Fibroblast of upper back skin (primary cell): ENCODE measurements at places on chromosomes 12 and 14.
A peak's percentile ranks its signal among the peaks of the same experiment; 100 is the strongest.

DNA sequence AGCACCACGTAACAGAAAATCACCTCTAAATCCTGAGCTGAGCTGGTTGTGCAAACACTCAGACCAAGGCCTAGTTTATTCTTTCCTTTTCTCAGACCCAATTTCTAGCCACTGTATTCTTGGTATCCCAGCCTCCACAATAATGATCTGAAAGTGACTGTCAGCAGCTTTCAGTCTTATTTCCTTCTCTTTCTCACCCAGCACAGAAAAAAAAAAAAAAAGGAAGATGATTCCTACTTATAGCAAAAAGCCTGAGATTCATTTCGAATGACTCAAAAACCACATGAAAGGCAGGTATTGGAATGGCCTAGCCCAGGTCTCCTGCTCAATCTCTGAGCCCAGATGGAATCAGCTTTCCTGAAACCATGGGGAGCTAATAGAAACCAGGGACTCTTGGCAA lies 298.6 kb upstream of the PPFIA2 start:
- DNase-seq: no peak

DNA sequence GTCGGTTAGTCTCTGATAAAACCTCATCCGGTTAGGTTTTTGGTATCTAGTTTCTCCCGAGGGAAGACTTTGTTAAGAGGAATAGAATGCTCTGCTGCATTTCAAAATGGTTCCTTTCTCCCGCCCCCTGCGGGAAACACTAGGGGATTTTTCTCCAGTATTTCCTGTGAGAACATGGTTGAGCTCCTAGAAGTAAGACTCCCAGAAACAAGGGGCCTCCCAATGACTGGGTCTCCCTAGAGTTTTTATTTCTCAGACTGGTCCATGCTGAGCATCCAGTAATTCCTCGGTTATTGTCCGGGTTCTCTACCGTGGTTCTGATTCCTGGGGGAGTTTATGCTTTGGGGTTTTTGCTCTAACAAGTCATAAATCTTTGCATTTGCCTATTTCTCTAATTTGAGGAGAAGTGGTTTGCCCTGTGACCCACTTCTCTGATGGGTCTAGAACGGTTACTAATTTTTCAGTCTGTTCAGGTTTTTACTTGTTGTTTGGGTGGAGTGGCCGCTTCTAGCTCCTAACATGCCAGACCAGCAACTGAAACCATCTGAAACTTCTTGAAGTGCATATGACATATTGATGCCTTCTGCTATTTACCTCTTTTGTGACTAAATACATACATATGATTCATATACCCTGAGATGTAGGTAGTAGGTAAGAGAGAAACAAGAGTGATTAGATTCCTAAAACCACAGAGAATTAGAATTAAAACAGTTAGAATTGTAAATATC lies 25.1 kb downstream of the TESPA1 start:
- DNase-seq: peak; percentile 5

DNA sequence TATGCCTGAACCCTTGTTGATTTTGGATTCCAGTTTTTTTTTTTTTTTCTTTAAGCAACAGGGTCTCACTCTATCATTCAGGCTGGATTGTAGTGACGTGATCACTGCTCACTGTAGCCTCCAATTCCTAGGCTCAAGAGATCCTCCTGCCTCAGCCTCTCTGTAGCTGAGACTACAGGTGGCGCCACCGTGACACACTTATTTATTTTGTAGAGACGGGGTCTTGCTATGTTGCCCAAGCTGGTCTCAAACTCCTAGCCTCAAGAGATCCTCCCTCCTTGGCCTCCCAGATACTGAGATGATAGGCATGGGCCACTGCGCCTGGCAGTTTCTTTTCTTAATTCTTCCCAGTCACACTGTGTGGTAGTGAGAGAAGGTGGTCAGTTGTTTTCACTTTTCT lies 25.2 kb downstream of the ACADS start:
- DNase-seq: no peak

DNA sequence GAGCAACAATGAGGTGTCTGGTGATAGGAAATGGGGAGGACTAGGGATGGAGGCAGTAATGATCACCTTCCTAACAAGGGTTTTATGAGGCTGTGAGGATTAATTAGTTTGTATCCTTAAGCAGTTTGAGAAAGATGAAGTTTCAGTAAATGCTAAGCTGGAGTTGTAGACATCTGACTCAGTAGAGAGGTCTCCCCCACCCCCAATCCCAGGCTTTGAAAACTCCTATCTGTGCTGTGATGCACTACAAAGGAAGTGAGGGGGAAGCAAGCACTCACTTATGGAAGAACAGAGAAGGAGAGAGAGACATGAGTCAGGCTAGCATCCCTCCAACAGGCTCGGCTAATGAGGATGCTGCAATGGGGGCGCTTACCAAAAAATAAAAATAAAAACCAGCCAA lies 5.5 kb upstream of the BCL11B start:
- peak; percentile 62 for DNase-seq

GRCh38 chr12:106780010-106780631 lies 5.6 kb downstream of the RIC8B start:
- DNase-seq: peak; percentile 26

DNA sequence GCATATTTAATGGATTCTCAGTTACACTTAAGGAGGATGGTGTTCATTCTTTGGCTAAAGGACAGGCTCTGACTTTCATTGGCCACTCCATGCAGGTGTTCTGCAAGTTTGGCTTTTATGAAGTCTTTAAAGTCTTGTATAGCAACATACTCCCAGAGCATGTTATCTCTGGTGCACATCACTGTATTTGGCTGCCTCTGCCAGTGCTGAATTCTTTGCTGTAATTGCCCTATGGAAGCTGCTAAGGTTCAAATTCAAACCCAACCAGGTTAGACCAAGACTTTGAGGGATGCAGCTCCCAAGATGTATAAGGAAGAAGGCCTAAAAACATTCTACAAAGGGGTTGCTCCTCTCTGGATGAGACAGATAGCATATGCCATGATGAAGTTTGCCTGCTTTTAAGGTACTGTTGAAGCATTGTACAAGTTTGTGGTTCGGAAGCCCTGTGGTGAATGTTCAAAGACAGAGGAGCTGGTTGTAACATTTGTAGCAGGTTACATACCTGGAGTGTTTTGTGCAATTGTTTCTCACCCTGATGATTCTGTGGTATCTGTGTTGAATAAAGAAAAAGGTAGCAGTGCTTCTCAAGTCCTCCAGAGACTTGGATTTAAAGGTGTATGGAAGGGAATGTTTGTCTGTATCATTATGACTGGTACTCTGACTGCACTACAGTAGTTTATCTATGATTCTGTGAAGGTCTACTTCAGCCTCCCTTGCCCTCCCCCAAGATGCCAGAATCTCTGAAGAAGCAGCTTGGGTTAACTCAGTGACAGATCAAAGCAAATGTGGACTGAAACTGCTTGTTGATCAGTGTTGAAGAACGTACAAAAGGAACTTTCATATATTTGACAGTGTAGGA lies 19.4 kb downstream of the TMEM116 start:
- DNase-seq: no peak
